ENCODE measurements at places on chromosomes 4 and X.
A peak's percentile ranks its signal among the peaks of the same experiment; 100 is the strongest.

- H3K4me3 ChIP-seq, result no peak overlapping the region
- DNase-seq, result no peak
- H3K4me1 ChIP-seq, result peaks cover 15% of the 10 kb centered on the region
- H3K36me3 ChIP-seq, result no peaks in the 10 kb centered on the region
Observed at GRCh38 chr4:121168446-121169281, 4.5 kb upstream of the TNIP3 start.

DNA sequence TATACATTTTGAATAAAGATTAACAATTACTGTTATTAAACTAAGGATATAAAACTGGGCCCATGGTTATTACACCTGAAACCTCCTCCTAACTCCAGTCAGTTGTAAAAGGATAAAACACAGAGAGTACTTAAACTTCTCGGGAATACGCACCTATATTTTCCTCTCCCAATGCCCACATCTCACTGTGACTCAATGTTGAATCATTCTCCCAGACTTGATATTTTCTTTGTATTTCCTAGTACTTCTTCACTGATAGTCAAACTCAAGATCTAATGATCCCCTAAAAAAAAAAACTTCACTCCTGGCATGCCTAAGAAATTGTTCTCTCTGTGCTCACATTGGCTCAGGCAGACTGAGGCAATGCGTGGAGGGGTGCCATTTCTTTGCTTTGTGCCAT, 212.5 kb upstream of the DKK2 start:
- H3K4me3 ChIP-seq, result no peak overlapping the region
- no peak overlapping the region for H3K27ac ChIP-seq
- no peak for DNase-seq
- H3K36me3 ChIP-seq, result no peaks in the 10 kb centered on the region
- no peaks in the 10 kb centered on the region for H3K4me1 ChIP-seq
- no peaks in the 10 kb centered on the region for H3K27me3 ChIP-seq

- H3K4me1 ChIP-seq, result no peaks in the 10 kb centered on the region
- H3K36me3 ChIP-seq, result no peaks in the 10 kb centered on the region
- no peak overlapping the region for H3K4me3 ChIP-seq
- no peak for DNase-seq
- no peaks in the 10 kb centered on the region for H3K27me3 ChIP-seq
Observed at GRCh38 chr4:85420831-85421230, 54.1 kb upstream of the ARHGAP24 start.

DNA sequence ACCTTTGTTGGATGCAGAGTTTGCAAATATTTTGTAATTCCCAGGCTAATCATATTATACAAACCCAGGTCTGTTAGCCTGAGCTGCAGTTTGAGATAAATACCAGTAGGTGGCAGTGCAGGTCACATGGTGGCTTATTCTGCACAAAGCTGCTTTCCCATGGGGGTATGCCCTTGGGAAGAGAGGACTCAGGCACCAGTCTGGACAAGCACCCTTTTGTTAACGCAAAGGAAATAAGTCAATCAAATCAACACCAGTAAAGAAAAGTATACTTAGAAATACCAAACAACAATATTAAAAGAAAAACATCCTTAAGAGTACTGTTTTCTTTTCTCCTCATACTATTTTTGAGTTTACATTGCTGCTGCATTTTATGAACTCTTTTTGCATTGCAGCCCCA, 389.0 kb upstream of the ZFP42 start:
- H3K27ac ChIP-seq, result no peak overlapping the region
- H3K4me3 ChIP-seq, result no peak overlapping the region
- no peak for DNase-seq

- no peaks in the 10 kb centered on the region for H3K4me1 ChIP-seq
- no peak for DNase-seq
- H3K27ac ChIP-seq, result no peak overlapping the region
Observed at GRCh38 chr4:51960486-51960885, 59.7 kb downstream of the LRRC66 start.

- no peaks in the 10 kb centered on the region for H3K4me1 ChIP-seq
- no peak for DNase-seq
- H3K27me3 ChIP-seq, result no peaks in the 10 kb centered on the region
Observed at GRCh38 chr4:79059631-79060399, 120.6 kb upstream of the PAQR3 start.

GRCh38 chrX:51889851-51890250, 3.6 kb upstream of the MAGED1 start:
- no peaks in the 10 kb centered on the region for H3K36me3 ChIP-seq
- H3K27ac ChIP-seq, result no peak overlapping the region
- H3K4me1 ChIP-seq, result peaks cover 17% of the 10 kb centered on the region
- DNase-seq, result no peak
- H3K27me3 ChIP-seq, result no peaks in the 10 kb centered on the region

DNA sequence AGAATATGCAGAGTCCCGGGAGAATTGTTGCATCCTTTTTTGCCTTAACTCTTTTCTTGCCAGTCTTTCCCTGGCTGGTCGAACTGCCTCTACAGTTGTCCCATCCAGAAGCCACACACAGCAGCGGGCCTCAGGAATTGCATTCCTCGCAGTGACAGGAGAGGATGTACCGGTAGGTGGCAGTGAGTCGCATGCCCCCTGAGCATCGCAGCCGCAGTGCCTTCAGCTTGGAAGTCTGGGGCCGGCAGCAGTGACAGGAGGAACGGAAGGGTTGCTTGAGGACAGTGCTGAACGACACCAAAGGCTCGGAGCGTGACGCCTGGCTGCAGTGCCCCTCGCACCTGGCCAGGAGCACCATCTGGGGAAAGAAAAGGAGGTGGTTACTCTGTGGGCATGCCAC, 23.5 kb downstream of the NDP start:
- H3K4me3 ChIP-seq, result no peak overlapping the region
- no peaks in the 10 kb centered on the region for H3K36me3 ChIP-seq
- no peak overlapping the region for H3K27ac ChIP-seq
- peak; percentile 5 for DNase-seq
- no peaks in the 10 kb centered on the region for H3K27me3 ChIP-seq

- H3K4me3 ChIP-seq, result no peak overlapping the region
- H3K27ac ChIP-seq, result no peak overlapping the region
- no peaks in the 10 kb centered on the region for H3K4me1 ChIP-seq
- DNase-seq, result no peak
- H3K36me3 ChIP-seq, result no peaks in the 10 kb centered on the region
Observed at GRCh38 chr4:67030636-67031035, 514.7 kb downstream of the CENPC start.
